Smooth muscle cell of trachea (primary cell): ENCODE measurements at places on chromosomes 1 and 21. TPM values are rescaled to one million over a fixed set of nuclear protein-coding genes. Genes with fewer than 3 reads are reported as not detected.

The LHX8 gene
- under 0.01 TPM in 1 of 2 replicates, not detected in the other for total RNA-seq

The CRYBG2 gene
- under 0.01 TPM in 1 of 2 replicates, not detected in the other for total RNA-seq

The EXTL1 gene
- total RNA-seq: 0.29 and 0.83 TPM in 2 replicates

The SLC1A7 gene
- total RNA-seq: 0.73 and 1.2 TPM in 2 replicates

The ZBED6 gene
- 13.7 and 16.9 TPM in 2 replicates for total RNA-seq

The SIPA1L2 gene
- total RNA-seq: 1.3 and 2.2 TPM in 2 replicates

The DAB1 gene
- 0.15 TPM in 1 of 2 replicates, not detected in the other for total RNA-seq

The PLPPR4 gene
- 1.9 and 3.3 TPM in 2 replicates for total RNA-seq

The ZNF648 gene
- not detected in 2 replicates for total RNA-seq

The CDA gene
- 1.2 and 1.3 TPM in 2 replicates for total RNA-seq

The C1orf116 gene
- total RNA-seq: not detected in 2 replicates

The MYBPHL gene
- not detected in 2 replicates for total RNA-seq

The PFKFB2 gene
- total RNA-seq: 5.3 and 5.5 TPM in 2 replicates

The KCNJ15 gene
- total RNA-seq: 0.58 and 1.7 TPM in 2 replicates

The CD1E gene
- total RNA-seq: not detected in 2 replicates
